ENCODE measurements at places on chromosomes 16 and 17.
A peak's percentile ranks its signal among the peaks of the same experiment; 100 is the strongest.

DNA sequence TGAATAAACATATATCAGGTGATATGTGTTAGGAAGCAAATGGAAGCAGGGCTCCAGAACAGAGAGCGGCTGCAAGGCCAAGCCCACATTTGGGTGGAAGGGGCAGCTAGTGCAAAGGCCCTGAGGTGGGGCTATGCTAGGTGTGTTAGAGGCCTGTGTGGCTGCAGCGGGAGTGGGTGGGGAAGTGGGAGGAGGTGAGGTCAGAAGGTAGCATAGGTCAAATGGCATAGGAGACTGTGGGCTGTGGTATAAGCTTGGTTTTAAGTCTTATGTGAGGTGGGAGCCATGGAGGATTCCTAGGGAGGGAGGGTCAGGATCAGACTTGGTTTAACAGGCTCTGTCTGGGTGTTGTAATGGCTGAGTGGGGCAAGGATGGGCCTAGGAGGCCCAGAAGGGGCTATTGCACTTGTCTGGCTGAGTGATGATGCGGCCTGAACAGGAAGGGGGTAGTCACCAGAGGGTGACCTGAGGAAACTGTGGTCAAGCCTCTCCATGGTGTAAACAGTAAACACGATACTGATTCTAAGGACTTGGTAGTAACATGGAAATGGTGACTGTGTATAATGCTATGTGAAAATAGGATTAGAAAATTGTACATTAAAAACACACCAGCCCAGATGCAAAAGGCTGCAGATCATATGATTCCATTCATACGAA lies 31.1 kb downstream of the RAI1 start:
- DNase-seq, result no peak

DNA sequence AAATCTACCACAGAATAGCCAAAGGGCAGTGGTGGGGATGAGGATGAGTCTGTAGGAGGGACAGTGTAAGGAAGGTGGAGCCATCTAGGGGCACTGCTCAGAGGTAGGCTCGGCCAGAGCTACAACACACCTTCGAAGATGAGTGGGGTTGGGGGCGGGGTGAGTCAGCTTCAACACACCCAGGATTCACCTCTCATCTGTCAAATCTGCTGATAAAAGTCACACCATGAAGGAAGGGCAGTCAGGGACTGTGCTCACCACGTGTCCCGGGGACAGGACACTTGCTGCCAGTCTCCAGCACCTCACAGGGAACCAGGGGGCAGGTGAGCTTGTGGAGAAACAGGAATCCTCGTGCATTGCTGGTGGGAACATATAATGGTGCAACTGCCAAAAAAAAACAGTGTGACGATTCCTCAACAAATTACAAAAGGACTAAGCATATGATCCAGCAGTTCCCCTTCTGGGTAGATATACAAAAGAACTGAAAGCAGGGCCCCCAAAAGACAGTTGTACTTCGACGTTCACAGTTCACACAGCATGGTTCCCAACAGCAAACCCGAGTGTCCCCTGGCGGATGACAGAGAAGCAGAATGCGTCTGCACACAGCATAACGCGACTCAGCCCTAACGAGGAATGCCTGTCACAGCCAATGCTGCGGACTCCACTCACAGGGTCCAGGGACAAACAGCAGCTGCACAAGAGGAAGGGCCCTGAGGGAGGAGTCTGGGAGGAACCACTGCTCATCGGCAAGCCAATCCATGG lies 133.1 kb downstream of the ANKRD11 start:
- DNase-seq, result peak; percentile 54

DNA sequence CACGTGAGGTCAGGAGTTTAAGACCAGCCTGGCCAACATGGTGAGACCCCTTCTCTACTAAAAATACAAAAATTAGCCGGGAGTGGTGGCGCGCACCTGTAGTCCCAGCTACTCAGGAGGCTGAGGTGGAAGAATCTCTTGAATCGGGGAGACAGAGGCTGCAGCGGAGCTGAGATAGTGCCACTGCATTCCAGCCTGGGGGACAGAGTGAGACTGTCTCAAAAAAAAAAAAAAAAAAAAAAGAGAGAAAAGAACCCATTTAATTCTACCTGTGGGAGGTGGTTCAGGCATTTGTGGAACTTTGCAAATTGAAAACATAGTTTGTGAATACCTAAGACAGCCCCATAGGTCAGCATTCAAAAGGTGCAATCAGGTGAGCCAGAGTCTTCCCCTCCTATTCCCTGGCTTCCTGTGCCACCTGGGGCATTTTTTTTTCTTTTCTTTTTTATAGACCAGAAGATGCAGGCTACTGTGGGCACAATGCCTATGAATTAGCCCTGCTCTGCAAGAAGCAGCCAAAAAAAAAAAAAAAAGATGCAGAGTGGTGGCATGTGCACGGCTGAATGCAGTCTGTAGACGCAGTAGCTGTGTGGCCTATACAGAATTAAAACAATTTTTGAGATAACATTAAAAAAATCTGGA lies 9.1 kb upstream of the SOCS3 start:
- DNase-seq, result no peak

DNA sequence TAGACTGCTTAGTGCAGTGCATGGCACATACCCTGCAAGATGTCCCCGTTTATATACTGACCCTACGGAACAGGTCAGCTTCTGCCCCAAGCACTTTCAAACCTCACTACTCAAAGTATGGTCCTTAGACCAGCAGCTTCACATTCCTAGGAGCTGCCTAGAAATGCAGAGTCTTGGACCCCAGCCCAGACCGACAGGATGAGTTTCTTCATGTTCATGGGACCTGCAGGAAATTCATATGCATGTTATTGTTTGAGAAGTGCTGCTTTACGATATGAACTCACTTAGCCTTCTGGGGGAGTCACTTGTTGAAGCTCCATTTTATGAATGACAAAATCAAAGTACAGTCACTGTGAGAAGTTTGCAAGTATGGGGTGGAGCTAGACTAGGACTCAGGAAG lies 82.6 kb downstream of the DYNLRB2 start:
- no peak for DNase-seq

DNA sequence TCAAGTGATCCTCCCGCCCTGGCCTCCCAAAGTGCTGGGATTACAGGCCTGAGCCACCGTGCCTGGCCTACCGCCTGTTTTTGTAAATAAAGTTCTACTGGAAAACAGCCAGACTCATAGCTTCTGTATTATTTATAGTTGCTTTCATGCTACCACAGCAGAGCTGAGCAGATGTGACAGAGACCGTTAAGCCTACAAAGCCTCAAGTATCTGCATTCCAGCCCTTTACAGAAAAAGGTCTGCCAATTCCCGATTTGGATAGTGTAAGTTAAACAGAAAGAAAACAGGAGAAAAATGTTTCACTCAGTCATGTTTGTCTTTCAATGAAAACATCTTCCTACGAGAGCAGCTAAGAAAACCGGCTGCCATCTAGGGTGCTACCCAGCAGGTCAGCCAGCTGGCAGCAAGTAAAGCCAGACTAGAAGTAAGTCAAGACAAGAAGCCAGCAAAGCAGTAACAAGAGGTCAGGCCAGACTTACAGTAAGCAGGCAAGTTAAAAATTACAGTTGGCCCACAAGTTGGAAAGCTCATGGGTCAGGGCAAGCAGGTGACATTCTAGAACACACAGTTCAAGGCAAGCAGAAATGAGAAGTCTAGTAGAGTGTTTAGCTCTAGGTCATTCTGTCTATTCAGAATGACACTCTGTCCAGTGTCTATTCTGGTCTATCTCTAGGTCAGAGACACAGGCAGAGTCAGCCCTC lies 17.7 kb downstream of the NCBP3 start:
- DNase-seq, result no peak

DNA sequence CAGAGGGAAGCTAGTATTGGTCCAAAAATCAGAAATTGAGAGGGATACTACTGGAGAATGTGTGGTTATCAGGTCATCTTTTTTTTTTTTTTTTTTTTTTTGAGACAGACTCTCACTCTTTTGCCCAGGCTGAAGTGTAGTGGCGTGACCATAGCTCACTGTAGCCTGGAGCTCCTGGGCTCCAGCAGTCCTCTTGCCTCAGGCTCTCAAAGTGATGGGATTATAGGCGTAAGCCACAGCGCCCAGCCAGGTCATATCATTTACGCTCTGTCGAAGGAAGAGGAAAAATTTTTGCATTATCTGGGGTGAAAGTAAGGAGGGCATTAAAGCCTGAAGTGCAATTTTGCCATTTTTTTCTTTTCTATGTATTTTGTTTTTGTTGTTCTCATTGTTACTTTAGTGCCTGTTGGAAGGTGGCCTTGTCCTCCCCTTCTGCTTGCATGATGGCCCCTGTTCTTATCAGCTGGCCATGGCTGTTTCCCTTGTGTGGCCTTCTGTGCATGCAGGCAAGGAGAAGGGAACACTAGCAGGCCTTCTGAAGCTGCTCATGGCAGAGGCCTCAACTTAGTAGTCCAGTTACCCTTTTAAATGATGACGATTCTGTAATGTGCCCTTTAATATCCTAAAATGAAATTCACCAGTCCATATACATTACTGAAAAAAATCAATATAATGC lies 118.3 kb downstream of the SPECC1 start:
- DNase-seq, result no peak

- no peak for DNase-seq
Measured at GRCh38 chr17:82330322-82331239, 3.0 kb downstream of the SECTM1 start.

GRCh38 chr16:27449434-27450195 lies 47.6 kb downstream of the IL21R start:
- DNase-seq, result peak; percentile 53

- no peak for DNase-seq
Measured at GRCh38 chr17:58507123-58507634, 7.3 kb downstream of the MTMR4 start.

- DNase-seq, result no peak
Measured at GRCh38 chr16:17397499-17397891, 73.3 kb downstream of the XYLT1 start.

- no peak for DNase-seq
Measured at GRCh38 chr16:48507886-48508285, 102.1 kb downstream of the N4BP1 start.

DNA sequence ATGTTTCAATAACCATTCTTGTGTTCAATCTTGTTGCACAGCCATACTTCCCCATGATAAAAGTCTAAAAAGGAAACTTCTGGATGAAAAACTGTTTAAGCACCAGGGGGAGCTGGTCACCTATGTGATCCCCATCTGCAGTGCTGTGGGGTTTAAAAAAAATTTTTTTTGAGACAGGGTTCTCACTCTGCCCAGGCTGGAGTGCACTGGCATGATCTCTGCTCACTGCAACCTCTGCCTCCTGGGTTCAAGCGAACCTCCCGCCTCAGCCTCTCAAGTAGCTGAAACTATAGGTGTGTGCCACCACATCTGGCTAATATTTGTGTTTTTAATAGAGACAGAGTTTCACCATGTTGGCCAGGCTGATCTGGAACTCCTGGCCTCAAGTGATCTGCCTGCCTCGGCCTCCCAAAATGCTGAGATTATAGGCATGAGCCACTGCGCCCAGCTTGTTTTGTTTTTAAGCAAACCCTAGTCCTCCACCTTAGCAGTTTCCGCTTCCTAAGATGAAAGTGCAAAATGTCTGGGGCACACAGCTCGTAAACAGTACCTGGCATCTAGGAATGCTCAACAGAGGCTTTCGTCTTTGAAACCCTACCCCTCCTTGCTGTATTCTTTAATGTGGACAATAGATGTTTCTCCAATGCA lies 25.4 kb downstream of the DNAJA2 start:
- DNase-seq, result peak; percentile 23

DNA sequence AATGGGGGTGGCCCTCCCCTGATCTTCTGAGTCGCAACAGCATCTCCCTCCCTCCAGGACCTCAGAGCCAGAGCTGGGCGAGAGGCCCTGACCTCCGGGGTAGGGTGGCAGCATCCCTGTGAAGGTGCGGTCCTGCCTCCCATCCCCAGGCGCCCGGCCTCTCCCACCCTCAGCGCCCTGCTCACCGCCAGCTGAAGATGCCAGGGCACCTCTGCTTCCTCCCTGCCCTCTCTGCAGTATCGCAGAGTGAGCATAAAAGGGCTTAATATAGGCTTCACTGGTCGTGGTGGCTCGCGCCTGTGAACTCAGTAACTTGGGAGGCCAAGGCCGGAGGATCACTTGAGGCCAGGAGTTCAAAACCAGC lies 10.7 kb upstream of the MPP2 start:
- DNase-seq, result no peak

GRCh38 chr17:2192367-2193057 lies 111.1 kb downstream of the SMG6 start:
- peak; percentile 49 for DNase-seq

DNA sequence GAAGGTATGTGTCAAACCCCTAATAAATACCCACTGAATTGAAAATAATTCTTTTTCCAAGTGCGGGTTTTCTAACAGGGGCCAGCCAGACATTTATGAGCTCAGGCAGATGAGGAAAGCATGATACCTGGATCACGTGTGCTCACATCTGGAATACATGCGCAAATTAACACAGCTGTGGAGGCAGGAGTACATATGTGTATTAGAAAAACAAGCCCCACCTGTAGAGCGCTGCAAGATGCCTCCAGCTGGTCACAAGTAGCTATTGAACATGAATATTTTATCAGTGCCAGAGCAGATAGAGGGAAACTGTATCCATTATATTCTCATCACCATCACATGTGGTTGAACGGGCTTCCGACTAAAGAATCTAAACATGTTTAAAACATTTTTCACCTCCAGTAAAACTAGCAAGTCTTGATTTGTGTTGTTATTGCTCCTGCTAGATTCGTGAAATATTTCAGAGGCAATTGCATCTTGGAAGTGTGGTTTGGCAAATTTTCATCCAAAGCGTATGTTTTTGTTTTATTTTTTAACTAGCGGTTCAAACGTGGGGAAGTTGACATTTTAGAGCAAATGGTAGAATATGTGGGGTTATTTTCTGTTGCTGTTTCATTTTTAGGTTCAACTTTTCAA lies 482.8 kb downstream of the CDH13 start:
- DNase-seq, result no peak

GRCh38 chr17:16419074-16419928 lies 3.9 kb downstream of the TRPV2 start:
- DNase-seq, result peak; percentile 24

- DNase-seq, result no peak
Measured at GRCh38 chr17:74546586-74546985, 671 bp upstream of the CD300C start.

Measured in stimulated activated CD4-positive, alpha-beta T cell treated with anti-CD3 and anti-CD28 coated beads, Interleukin-2, amount 100 ng/mL, for 48 hours (primary cell).